ENCODE measurements at places on chromosomes 6 and 20. TPM values are rescaled to one million over a fixed set of nuclear protein-coding genes. Genes with fewer than 3 reads are reported as not detected.

DNA sequence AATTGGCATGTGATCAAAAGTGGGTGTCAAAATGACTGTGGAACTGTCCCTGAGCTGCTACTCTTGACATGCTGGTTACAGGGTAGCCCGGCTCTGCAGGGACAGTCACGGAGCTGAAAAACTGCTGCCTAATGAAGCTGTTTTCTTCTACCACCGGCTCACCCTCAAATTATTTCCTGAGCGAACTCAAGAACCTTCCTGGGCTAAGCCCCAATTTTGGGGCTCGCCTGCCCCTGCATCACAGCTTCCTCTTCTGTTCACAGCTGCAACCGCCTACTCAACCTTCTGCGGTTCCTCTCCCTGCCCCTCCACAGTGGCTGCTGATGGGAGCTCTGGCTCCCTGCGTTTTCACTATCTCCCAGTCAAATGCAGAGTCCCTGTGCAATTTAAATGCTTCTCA, 110.8 kb upstream of the MLN start:
- no peaks in the 10 kb centered on the region for H3K27me3 ChIP-seq
- no peaks in the 10 kb centered on the region for H3K4me1 ChIP-seq
- no peak overlapping the region for H3K4me3 ChIP-seq
- no peaks in the 10 kb centered on the region for H3K36me3 ChIP-seq

- no peaks in the 10 kb centered on the region for H3K4me1 ChIP-seq
- H3K4me3 ChIP-seq, result no peak overlapping the region
- no peak for DNase-seq
- no peaks in the 10 kb centered on the region for H3K36me3 ChIP-seq
Observed at GRCh38 chr6:84453499-84453898, 226.1 kb upstream of the CEP162 start.

DNA sequence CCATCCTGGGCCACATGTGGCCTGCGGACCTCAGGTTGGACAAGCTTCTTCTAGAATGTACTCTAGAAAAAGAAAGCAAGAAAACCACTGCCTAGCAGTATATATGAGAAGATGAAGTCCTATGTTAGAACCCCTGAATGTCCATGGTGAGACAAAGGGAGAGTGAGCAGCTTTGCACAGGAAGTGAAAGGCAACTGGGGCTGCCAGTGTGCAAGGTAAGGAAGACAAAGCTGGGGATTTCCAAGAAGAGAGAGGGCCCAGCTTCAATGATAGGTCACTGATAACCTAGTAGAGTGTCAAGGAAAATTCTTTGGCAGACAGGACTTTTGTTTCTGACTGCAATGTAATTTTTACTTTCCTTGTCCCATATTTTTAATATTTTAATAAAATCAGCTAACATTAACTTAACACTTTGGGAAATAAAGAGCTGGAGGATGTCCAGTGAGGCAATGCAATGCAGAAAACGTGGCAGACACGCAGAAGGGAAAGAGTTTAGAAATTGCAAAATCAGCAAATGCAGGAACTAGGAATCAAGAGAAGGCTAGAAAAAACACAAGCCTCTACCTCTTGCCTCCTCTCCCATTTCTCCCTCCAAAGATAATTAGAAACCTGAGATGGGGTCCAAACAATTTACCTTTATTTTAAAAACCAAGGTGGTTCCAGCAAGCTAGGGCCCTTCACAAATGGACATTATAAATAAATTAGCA, 47.4 kb downstream of the CYP39A1 start:
- no peaks in the 10 kb centered on the region for H3K36me3 ChIP-seq
- H3K27me3 ChIP-seq, result no peaks in the 10 kb centered on the region
- no peak overlapping the region for H3K27ac ChIP-seq

DNA sequence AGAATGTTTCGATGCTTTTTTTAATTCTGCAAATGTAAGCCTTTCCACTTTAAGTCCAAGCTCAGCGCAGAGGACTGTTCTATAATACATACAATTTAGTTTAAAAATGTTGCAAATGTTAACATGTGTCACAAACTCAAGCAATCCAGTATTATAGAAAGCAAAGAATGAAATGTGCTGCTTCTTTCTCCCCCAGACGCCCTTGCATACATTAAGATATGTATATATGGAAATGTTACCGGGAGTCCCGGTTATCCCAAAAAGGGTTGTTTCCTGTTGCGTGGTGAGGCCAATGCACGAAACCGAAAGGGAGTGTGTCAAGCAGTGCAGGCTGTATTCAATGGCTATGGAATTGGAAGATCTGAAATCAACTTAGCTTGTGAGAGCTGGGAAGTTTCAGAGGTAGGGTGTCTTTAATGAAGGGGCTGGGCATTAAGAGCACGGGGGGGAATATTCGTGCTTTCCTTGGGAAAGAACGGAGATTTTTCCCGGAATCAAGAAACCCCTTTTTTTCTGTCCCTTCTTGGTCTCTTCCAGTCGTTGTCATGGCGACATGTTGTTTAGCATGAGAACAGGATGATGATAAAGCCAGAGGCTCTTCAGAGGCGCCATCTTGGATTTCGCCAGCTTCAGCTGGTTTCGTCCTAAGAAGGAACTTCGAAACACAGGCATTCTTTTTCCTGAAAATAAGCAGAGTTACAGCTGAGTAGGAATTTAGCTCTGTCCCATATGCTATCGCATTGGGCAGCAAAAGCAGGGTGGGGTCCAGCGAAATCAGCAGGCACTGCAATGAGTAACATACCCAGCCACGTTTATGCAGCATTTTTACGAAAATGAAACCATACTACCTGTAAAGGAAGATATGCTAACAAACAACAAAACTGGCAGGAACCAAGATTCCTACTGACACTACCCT, 10.1 kb upstream of the NQO2 start:
- peaks cover 17% of the 10 kb centered on the region for H3K4me1 ChIP-seq
- DNase-seq, result peak; percentile 92
- no peaks in the 10 kb centered on the region for H3K27me3 ChIP-seq
- peak overlapping the region; percentile 95 for H3K27ac ChIP-seq
- peak overlapping the region; percentile 51 for H3K4me3 ChIP-seq
- H3K36me3 ChIP-seq, result no peaks in the 10 kb centered on the region

MLN gene
- not detected for total RNA-seq

CDH4 gene
- 0.52 TPM for total RNA-seq

PDE7B gene
- total RNA-seq, result 2.3 TPM

BMP6 gene
- total RNA-seq, result 1.8 TPM
